ENCODE measurements at places on chromosomes 2 and 18.

DNA sequence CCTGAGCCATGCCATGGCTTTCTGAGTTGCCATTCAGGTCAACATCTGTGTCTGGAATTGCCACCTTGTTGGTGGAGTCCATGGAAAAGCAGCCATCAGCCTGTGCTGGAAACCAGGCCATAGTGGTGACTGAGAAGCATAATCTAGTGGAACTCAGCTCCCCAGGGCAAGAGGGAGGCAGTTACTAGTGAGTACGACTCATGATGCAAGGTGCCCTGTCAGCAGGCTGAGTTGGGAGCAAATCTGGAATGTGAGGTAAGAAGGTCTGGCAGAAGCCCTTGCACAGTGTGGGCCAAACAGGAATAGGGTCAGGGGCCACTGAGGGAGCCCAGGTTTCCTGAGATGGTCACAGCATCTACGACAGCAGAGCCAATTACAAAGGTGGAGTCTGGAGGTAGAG, 37.1 kb downstream of the SULT1C2 start:
- DNase-seq = peak; percentile 23

DNA sequence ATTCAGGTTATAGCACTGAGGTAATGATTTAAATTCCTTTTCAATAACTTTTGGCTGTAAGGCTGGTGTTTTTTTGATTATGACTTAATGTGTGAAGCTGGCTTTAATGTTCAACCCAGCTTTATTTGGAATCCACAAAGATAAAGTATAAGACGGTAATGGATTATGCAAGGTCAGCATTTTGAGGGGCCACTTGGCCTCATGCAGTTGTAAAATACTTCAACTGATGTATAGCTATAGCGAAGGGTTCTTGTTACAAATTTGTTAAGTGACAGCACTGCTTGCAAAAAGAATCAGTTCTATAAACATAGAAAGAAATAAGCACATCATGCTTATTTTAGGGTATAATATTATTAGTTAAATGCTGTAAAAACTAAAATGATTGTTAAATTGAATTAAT, 36.6 kb downstream of the LRP1B start:
- no peak for DNase-seq

DNA sequence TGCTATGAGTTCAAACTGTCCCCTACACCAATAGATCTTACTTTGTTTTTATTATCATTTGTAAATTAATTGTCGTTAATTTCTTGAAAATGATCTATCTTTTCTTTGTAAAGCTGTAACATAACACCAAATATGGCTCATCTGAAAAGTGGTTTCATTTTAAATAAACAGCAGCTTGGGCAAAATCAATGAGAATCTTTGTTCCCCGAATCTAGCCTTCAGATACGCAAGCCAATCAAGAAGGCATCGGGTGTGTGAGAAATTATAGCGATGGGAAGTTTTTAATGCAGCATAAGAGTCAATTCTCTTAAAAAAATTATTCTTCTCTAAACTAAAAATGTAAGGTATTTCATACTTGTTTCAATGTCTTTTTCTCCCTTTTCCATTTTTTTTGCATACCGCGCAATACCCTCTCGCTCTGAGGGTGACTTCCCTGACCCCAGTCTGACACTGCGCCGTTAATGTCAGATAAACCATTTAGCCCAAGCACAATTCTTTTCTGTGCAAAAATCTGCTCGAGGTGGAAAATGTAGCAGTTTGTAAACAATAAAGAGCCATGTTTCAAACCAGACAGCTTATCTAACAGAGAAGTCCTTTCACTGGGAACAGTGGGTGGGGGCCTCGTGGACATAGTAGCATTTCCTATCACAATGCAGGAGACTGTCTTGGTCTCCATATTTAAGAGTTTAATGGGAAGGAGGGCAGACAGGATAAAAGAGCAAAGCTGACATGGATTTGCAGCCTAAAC, 129.4 kb downstream of the TCF4 start:
- no peak for DNase-seq

- peak; percentile 26 for DNase-seq
Measured at GRCh38 chr18:24811950-24812681, 351.7 kb downstream of the HRH4 start.

DNA sequence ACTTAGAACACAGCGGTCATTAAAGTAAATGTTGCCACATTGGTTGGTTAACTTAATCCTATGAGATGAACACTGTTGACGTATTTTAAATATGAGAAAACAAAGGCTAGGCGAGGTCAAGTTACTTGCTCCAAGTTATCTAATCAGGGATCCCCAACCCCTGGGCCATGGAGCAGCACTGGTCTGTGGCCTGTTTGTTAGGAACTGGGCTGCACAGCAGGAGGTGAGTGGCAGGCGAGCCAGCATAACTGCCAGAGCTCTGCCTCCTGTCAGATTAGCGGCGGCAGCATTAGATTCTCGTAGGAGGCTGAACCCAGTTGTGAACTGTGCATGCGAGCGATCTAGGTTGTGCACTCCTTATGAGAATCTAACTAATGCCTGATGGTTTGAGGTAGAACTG, 878.9 kb downstream of the CPS1 start:
- DNase-seq = no peak

DNA sequence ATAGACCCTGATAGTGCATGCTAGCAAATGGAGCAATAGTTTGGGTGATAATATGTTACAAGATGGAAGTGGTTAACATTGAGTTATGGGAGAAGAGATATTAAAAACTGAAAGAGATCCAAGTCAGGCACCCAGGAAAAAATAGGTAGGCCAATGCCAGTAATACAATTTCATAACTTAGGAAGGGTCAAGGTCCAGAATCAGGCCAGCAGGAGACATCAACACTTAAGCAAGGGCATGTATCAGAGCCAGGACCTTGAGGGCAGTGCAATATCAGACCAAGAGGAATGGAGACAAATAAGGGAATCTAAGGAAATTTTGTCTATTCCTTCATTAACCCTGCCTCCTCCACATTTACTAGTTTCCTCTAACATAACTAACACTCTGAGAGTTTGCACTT, 124.1 kb upstream of the NYAP2 start:
- DNase-seq = no peak

GRCh38 chr2:72859831-72860262, 27.4 kb upstream of the SPR start:
- DNase-seq = peak; percentile 62

DNA sequence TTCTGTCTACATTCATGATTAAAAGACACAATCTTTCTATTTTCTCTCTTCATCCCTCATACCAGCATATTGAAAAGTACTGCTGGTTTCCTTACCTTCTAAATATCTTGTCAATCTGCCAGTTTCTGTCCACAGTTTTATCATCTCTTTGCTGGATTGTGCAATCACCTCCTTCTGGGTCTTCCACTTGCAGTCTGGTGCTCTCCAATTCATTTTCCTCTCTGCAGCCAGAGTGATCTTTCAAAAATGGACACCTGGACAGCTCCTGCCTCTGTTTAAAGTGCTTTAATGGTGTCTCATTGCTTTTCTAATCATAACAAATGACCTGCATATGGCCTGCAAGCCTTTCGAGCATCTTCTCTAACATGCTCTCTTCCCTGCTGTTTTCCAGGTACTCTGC, 94.0 kb downstream of the C1QL2 start:
- no peak for DNase-seq

- no peak for DNase-seq
Measured at GRCh38 chr2:42886921-42887320, 94.5 kb upstream of the HAAO start.

- DNase-seq = no peak
Measured at GRCh38 chr2:51324051-51324450, 292.1 kb upstream of the NRXN1 start.

- no peak for DNase-seq
Measured at GRCh38 chr18:9787712-9788111, 79.6 kb downstream of the RAB31 start.

DNA sequence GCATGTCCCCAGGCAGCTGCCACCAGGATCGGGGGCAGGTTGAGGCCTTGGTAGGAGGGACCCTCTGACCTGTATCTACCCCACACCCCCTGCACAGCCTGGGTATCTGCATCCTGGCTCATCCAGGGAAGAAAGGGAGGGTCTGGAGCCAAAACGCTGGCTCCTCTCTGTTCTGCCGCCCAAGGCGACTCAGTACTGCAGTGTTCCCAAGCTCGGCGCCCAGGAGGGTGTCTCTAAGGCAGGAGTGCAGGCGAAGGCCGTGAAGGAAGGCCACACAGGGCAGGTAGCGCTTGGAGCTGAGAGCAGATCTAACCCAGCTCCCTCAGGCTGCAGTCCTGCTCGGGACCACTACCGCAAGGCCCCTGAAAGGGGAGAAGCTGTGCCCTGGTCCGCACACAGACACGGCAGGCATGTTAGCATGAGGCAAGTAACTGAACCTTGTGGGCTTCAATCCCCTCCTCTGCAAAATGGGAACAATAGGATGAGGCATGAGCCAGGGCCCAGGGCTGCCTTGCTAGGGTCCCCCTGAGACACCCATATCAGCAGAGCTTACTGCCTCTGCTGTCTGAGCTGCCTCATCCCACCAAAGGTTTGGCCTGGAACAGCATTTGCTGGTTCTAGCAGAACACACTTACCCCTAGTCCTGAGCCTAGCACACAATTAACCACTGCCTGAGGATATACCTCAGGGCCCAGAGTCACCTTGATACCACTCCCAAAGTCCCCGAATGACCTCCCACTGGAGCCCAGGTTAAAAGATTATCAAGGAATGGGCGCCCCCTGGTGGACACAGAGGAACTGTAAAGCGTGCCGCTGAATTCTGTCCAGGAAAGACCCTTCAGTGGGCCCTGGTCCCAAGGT, 6.5 kb downstream of the PTMA start:
- DNase-seq = peak; percentile 48

- DNase-seq = no peak
Measured at GRCh38 chr2:109528811-109529501, 84.8 kb downstream of the SEPTIN10 start.

GRCh38 chr2:133169274-133169912, 398.9 kb downstream of the NCKAP5 start:
- DNase-seq = no peak

- no peak for DNase-seq
Measured at GRCh38 chr2:169290433-169290832, 71.9 kb downstream of the LRP2 start.

DNA sequence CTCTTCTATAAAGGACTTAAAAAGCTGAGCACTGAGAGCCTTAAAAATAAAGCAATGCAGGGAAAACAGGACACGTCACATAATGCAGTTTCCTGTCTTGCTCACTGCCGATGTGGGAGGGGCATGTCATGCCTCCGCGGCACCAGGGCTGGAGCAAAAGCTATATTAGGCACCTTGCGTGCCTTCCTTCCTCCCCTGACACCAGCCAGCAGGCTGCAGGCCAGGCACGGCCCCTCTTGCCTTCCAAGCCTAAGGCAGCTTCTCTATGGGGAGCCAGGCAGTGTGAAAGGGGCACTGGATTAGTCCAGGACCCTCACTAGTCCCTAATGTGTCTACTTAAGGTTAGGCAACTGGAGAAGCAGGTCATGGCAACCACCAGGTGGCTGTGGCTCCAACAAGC, 26.3 kb downstream of the MRPL35 start:
- DNase-seq = peak; percentile 27

GRCh38 chr18:70384181-70384790, 95.4 kb downstream of the SOCS6 start:
- peak; percentile 78 for DNase-seq

GRCh38 chr2:216666461-216667233, 28.7 kb downstream of the IGFBP5 start:
- peak; percentile 68 for DNase-seq

DNA sequence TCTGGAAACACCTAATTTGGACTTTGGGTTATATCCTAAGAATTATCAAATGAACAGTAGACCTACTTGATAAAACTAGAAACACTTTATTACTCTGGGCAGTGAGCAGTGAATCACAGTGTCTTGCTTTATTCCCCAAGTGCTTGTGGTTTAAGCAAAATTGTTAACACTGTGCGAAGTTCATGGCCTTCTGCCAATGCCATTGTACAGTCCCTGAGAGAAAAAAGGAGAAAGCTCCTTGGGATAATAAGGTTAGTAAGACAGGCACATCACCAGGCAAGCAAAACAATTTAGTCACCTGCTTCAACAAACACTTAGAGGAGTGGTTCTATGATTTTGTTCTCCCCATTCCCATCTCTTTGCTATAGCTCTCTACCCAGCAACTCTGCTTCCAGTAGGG, 39.8 kb downstream of the ADCYAP1 start:
- DNase-seq = peak; percentile 7

Data from AG08395 (cell line).